ENCODE measurements at places on chromosomes 5 and 9.
A peak's percentile ranks its signal among the peaks of the same experiment; 100 is the strongest.

GRCh38 chr9:5041390-5042115 is 56.5 kb downstream of the JAK2 start:
- no peak for DNase-seq

GRCh38 chr9:4939118-4939561 is 45.9 kb upstream of the JAK2 start:
- DNase-seq, result peak; percentile 27

GRCh38 chr9:75033791-75034473 is 5.8 kb upstream of the CARNMT1 start:
- DNase-seq, result no peak

DNA sequence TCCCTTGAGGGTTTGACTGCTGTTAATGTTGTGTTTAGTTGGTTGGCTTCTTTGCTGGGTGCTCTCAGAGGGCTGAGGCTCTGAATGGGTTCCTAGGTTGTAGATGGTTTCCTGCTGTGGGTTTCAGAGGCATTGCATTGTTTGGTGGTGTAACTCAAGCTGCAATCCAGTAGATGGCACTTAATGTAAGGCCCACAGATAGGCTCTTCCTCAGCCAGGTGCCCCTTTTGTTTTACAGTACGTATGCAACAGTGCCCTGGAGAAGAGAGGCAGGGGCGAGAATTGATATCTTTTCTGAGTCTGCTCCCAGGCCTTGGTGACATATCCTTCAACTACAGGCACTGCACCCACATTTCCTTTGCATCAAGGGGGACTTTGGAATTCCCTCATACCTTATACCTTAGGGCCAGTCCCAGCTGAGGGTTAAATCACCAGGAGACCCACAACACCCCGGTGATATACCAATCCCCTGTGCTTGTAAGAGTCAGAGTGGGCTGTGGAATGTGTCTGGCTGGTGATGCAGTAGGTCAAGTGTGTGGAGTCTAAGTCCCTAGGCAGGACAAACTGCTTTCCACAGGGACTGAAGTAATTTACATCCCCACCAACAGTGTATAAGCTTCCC is 7.0 kb upstream of the UGT3A2 start:
- peak; percentile 22 for DNase-seq

DNA sequence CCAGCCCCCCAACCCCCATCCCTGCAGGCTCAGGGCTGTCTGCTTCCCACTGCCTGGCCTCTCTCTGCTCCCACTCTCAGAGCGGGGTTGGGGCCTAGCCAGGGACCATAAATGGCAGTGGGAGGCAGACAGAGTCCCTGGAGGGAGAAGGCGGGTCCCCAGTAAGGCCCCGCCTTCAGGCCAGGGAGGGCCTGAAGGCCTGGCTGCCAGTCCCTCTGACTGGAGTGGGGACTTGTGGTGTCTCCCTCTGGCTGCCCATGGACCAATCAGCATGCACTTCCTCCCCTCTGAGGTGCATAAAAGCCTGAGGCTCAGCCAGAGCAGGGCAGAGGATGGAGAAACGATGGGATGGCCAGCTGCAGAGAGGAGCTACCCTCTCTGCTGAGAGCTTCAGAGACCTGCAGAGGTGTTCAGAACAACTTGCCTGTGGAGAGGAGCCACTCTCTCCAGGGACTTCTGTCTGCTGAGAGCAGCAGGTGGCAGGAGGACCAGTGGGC is 2.7 kb upstream of the BTNL9 start:
- no peak for DNase-seq

DNA sequence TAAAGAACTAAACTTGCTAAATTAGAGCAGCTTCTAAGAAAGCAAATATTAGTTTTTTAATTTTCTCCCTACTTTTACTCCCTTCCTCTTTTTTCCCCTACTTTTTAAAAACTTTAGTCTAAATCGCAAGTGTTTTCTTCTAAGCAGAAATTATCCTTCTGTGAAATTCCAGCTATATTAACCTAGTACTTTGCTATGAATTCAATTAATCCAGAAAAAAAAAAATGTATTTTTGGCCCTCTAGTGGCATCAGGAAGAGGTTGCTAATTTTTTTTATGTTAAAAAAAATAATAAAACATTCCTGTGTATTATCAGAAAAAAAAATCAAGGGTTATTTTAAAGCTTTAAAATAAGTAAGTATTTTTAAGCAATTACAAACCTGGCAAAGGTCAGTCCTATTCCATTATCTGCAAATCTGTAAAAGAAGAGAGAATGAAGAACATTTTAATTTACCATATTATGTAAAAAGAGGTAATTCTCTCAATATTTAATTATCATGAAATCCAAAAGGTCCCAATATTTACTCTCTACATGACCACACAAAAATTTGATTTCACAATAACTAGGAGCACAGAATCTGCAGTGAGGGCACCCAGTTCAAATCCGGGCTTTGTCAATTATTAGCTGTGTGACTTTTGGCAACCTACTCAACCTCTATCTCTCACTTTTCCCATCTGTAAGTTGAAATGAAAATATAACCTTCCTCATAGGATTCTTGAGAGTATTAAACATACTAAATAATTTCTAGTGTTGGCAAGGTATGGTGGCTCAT is 52.0 kb downstream of the CEMIP2 start:
- DNase-seq, result no peak

GRCh38 chr5:20498102-20498501 is 510.1 kb upstream of the CDH18 start:
- no peak for DNase-seq

GRCh38 chr5:51091816-51092215 is 291.4 kb upstream of the ISL1 start:
- DNase-seq, result no peak

- DNase-seq, result no peak
Measured at GRCh38 chr5:95615164-95615467, 4.8 kb upstream of the GPR150 start.

- DNase-seq, result no peak
Measured at GRCh38 chr5:102853680-102854079, 98.6 kb downstream of the PAM start.

DNA sequence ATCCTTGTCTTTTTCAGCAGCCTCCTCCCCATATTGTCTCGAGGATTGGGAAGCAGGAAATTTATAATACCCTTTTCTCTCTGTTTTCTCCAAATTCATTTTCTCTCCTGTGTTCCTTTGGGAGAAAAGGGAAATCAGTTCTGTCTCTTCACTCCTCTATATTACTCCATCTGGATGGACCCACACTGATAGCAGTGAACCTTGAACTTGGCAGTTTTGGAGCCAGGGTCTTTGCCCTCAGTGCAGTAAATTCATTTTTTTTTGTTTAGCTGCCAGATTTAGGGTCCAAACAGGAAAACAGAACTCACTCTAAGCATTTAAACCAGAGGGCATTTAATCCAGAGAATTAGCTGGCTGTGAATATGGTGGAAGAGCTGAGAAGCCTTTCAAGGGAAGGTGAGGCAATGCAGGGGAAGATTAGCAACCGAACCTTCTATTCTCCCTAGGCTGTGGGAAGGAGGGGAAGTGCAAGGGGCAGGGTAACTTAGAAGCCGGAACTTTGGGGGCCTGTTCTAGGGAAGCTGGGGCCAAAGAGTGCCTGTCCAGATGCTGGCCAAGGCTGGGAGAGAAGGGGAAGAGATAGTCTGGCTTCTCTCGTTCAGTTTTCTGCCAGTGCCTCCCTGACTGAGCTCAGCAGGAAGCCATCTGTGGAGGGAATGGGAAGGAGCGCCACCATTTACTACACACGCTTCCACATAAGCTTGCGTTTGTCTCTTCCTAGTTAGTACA is 16.3 kb upstream of the NPR2 start:
- DNase-seq, result no peak

DNA sequence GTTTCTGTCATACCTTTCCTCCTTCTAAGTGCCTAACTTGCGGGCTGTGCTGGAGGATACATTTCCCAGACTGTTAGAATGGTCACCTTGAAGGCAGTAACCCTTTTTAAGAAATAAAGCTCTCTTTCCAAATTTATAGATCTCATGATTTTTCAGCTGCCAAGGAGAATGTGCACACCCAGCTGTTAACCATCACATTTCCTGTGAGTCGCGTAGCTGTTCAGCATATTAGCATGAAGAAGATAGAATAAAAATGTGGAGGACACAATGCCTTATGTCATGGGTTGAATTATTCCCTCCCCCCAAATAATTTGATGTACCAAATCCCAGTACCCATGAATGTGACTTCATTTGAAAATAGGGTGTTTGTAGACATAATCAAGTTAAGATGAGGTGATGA is 729.4 kb downstream of the MTRR start:
- no peak for DNase-seq

DNA sequence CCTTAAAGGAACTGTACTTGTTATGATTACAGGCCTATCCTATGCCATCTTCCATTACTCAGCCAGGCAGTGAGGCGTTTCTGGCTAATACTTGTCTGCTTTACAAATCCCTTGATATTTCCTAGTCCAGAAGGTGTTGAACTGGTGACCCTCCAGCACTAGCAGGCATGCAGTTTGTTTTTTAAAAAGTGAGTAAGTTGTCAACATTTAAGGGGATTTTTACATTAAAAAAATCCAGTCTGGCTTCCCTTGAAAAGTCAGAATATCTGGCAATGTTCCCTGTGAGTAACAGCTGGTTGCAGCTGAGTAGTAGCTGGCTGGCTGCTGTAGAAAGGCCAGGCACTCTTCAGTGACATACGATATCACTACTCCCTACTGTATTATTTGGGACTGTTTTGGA is 21.8 kb downstream of the GRIN3A start:
- DNase-seq, result no peak

DNA sequence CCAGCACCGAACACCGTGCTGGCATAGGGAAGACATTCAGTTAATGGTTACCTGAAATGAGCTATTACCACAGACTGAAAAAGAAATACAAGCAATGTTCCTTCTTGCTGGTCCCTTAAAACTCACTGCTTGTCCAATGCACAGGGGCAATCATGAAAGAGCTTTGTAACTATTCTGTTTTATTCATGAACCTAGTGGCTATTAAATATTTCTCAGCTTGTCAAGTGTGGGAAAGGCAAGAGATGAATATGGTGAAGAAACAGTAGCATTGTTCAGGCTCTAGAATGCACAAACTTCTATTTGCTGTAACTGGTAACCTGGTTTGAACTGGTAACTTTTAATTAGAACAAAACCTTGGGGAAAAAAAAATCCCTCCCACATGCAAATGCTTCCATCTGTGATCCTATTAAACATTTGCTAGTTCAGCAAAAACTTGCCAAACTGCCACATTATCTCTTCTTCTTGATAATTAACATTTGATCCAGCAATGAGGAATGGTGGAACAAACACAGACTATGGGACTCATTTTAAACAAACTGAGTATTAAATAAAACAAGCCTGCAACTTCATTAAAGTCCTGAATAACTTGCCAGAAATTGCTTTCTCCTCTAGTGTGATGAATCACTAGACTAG is 36.1 kb downstream of the YIPF5 start:
- DNase-seq, result no peak

- no peak for DNase-seq
Measured at GRCh38 chr5:112117551-112117950, 301.5 kb downstream of the EPB41L4A start.

GRCh38 chr9:76619640-76620039 is 144.6 kb upstream of the PCA3 start:
- DNase-seq, result no peak

DNA sequence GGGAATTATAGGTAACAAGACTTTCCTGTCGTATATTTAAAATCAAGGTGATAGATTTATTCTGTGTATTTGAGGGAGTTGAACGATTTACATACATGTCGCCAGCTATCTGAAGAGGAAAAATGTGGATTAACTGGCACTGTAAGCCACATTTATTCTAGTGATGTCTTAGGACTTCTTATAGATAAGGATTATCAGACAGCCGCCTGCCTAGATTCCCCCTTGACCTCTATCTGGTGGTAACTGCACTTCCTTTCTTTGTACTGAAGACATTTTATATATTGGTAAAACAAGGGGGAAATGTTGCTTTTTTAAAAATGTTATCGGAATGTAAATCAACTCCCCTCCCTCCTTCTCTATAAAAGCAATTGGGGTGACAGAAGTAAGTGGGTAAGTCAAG is 39.3 kb upstream of the F2RL2 start:
- DNase-seq, result no peak

- no peak for DNase-seq
Measured at GRCh38 chr5:93791518-93791972, 50.1 kb upstream of the POU5F2 start.

DNA sequence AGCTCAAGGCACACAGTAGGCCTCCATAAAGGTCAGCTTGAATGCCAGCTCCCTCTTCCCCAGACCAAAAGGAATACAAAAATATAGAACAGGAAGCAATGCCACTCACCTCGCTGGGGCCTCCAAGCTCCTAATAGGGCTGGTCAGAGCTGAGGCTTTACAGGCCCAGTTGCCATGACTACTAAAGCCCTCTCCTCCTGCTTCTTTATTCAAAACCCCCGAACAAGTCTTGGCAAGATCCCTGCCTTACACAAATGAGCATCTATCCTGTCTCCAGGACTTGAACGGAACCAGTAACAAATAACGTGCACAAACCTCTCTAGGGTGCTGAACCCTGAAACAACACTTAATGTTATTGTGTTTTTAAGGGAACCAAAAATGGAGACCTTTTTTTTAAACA is 136.3 kb downstream of the SIL1 start:
- no peak for DNase-seq

DNA sequence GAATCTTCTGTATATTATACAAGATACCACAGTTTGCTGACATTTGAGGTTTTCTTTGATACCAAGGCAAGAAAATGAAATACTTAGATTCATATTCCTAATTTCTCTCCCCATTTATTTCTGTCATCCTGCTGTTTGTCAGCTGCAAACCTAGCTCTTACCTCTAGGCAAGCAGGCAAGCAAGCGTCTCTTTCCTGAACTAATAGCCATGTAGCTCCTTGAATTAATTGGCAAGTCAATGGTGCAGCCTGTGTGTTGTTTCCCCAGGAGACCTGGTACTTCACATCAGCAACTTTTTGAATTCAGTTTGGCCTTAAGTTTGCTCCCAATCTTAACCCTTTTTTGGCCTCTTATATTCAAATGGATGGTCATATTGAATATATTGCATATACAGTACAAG is 573.6 kb upstream of the ARRDC3 start:
- DNase-seq, result no peak

- DNase-seq, result no peak
Measured at GRCh38 chr5:68699966-68700365, 393.8 kb upstream of the SLC30A5 start.

DNA sequence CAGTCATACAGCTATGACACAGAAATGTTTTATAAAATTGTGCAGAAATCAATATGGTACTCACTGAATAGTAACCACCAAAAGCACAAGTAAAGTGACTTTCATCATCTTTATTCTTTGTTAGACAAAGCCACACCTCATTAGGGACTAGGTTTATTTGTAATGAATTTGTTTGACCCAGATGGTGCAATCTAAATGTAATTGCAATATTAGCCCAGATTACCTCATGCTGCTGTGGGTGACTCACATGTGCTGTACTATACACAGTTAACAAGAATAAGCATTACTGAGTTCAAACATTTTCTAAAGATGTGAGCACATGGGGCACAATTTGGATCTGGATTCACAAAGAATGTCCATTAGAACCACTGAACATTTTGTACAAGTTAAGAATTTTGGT is 759.3 kb upstream of the TYRP1 start:
- DNase-seq, result no peak

- no peak for DNase-seq
Measured at GRCh38 chr9:131714821-131715220, 25.1 kb downstream of the RAPGEF1 start.
